Activated CD4-positive, alpha-beta T cell treated with anti-CD3 and anti-CD28 coated beads, Interleukin-2, Interleukin-4, amounts not matched to agents 100 ng/mL and 50 ng/mL, durations not matched to agents 16 hours and 8 hours (primary cell): ENCODE measurements at places on chromosomes 5 and 9.

- peak; percentile 66 for DNase-seq
Observed at GRCh38 chr9:129175825-129176633, 2.0 kb downstream of the IER5L start.

DNA sequence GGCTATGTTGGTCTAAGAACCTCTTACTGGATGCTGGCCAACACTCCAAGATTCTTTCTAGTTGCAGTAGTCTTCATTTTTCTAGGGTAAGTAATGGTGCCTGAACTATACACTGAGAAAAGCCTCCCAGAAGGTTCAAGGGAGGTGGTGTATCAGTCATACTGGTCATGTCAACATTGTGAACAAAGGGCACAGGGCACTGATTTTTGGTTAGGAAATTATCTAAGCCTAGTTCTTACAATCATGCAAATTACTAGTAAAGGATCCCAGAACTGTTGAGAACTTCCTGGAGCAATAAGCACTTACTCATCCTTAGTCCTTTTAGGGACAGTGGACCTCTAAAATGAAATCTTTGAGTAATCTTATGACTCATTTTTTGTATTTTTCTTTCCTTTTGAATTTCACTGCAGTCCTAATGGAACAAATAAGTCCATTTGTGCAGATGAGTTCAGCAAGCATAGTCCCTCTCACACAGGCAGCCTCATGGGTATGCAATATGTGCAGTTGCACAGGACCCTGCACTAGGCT is 21.1 kb upstream of the CDC42SE2 start:
- peak; percentile 50 for DNase-seq

- no peak for DNase-seq
Observed at GRCh38 chr5:143453720-143454119, 50.2 kb upstream of the NR3C1 start.

DNA sequence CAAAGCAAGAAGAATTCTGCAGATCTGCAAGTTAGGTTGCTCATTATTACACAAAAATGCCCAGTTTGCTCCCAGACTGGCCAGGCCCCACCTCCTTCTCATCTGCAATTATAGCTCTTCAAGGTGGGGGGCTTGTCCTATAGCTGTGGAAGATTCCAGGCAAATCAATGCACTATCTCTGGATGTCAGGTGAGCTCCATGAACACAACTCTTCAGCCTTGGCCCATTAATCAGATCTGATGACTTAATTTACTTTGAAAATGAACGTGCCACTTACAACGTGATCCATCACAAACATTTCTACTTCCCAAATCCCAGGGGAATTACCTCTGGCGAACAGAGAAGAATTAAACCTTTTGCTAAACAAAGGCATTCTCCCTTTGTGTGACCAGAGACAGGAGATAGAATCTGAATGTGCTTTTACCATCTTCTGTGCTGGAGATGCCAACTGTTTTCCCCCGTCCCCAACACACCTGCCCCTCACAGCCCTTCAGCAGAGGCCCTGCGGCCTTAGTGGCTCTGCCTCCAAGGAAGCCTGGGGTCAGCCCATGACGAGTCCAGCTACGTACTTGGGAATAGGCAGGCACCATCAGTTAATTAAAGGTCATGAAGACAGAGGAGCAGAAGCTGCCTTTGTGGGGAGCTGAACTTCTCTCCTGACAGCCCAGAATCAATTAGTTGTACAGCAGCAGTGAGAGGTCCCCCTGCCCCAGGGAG is 60.5 kb downstream of the SNX18 start:
- no peak for DNase-seq

GRCh38 chr5:132049559-132049958 is 10.9 kb upstream of the IL3 start:
- no peak for DNase-seq

- DNase-seq, result no peak
Observed at GRCh38 chr9:116697362-116697761, 10.3 kb downstream of the TRIM32 start.

- DNase-seq, result no peak
Observed at GRCh38 chr9:129138476-129139232, 27.4 kb downstream of the PTPA start.

DNA sequence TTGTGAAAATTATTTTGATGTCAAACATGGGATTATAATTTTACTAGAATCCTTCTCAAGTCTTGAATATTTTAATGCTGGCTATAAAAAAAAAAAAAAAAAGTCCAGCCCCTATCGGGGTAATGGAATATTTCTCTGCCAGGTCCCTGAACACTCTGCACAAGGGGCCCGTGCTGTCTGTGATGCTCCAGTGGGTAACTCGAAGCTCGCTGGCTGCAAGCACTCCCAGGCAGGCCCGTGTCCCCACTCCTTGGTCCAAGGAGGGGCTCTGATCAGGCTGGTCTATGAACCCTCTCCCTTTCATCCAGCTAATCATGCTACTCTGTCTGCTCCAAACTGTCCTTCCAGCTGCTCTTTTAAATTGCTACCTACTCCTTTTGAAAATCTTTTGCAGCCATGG is 180.8 kb downstream of the GAPVD1 start:
- no peak for DNase-seq

DNA sequence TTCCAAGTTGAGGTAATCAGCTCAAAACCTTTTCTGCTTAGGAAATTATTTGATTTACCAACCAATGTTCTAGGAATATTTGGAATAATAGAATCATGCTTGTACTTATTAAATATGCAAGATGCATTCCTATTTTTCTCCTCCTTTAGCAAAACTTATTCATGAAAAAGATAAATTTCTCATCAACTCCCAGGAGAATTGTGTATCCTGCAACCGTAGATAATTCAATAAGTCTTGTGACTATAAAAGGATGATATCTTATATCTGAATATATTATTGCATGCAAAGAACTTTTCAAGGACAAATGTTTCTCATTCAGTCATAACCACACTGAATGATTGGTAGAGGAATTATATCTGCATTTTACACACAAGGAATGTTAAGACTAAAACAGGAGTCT is 84.9 kb upstream of the CCNG1 start:
- no peak for DNase-seq
